ENCODE measurements at places on chromosomes 7 and 10. TPM values are rescaled to one million over a fixed set of nuclear protein-coding genes. Genes with fewer than 3 reads are reported as not detected.

The CYP3A4 gene
- not detected for total RNA-seq

The THSD7A gene
- total RNA-seq = 8.6 TPM

The PTPRN2 gene
- 2.5 TPM for total RNA-seq

The CPXM2 gene
- not detected for total RNA-seq

The CYP2C19 gene
- total RNA-seq = not detected

The ETV1 gene
- 0.53 TPM for total RNA-seq

The GRID1 gene
- not detected for total RNA-seq

The HOXA11 gene
- total RNA-seq = not detected

The SPDYE2B gene
- not detected for total RNA-seq

The CPA4 gene
- total RNA-seq = not detected

The FZD8 gene
- total RNA-seq = 1.4 TPM

The TRIM50 gene
- total RNA-seq = not detected

The AKR1C4 gene
- not detected for total RNA-seq

The NKX2-3 gene
- total RNA-seq = not detected

The TMEM213 gene
- not detected for total RNA-seq
